ENCODE measurements at places on chromosomes 6 and 20.

DNA sequence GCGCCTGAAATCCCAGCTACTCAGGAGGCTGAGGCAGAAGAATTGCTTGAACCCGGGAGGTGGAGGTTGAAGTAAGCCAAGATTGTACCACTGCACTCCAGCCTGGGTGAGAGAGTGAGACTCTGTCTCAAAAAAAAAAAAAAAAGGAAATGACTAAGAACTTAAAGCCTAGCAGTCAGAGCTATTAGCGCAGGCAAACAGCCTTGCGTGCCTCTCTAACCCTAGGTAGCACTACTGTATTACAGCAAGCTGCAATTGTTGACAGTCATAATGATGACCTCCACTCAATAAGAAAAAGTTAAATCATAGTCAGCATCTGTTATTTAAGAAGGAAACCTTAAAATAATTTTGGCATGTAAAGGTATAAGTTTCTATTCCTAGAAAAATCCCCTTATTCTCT is 14.4 kb downstream of the GSS start:
- no peak for DNase-seq

DNA sequence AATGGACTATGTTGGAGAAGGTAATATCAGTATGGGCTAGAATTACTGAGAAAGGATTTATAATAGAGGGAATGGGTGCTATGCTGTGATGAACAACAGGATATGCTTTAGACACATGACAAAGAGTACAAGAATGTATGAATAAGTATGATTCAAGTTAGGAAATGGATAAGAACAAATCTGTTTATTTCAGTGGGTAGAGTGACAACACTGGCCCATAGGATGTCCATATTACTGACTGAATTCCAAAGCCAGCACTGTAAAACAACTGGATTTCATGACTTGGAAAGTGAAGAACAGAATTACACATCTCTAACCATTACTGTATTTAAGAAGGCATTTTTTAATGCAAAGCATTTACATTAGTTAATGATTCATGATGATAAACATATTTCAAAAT is 35.9 kb downstream of the EPM2A start:
- DNase-seq = no peak

DNA sequence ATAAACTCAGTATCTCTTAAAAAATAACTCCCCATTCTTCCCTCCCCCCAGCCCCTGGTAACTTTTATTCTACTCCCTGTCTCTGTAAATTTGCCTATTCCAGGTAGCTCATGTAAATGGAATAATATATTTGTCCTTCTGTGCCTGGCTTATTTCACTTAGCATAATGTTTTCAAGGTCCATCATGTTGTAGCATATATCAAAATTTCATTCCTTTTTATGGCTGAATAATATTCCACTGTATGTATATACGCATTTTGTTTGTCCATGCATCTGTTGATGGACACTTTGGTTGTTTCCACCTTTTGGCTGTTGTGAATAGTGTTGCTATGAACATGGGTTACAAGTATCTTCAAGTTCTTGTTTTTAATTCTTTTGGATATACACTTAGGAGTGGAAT is 13.0 kb downstream of the PERP start:
- no peak for DNase-seq

DNA sequence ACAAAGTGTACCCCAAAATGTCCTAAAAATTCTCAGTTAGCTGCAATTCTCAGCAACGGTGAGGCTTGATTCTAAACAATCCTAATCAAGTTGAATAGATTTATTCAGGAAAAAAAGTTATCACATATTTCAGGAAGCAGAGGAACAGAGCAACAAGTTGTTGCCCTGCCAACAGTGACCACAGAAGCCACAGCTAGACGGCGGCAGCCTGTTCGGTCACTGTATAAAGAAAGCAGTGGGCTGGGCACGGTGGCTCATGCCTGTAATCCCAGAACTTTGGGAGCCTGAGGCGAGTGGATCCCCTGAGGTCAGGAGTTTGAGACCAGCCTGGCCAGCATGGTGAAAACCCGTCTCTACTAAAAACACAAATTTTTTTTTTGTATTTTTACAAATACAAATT is 171.2 kb upstream of the BMP5 start:
- DNase-seq = no peak

DNA sequence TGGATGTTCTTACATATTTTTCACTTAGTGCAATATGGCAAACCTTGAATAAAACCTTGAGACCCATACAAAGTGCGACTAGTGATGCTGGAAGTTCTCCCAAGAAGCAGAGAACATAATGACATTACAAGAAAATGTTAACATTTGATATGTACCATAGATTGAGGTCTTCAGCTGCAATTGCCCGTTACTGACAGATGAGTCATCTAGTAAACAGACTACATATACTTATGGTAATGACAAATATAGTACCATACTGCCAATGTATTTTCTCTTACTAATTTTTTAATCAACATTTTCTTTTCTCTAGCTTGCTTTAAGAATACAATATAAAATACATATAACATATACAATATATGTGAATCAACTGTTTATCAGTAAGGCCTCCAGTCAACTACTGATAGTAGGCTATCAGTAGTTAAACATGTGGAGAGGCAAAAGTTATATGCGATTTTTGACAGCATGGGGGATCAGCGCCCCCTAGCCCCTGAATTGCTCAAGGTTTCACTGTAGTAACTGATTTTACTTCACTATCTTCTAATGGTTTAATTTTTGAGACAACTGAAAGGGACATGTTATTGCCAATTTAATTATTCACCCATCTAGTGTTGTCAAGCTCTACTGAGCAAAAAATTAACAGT is 166.7 kb upstream of the ADGRB3 start:
- no peak for DNase-seq

- no peak for DNase-seq
Measured at GRCh38 chr6:130699742-130700141, 127.5 kb upstream of the SMLR1 start.

- no peak for DNase-seq
Measured at GRCh38 chr6:5869261-5869660, 137.5 kb downstream of the NRN1 start.

GRCh38 chr20:56380375-56380774 is 11.6 kb downstream of the AURKA start:
- DNase-seq = no peak

GRCh38 chr20:29452186-29452585 is 1805.3 kb upstream of the DEFB115 start:
- DNase-seq = no peak

GRCh38 chr20:36367907-36368799 is 62.0 kb downstream of the DLGAP4 start:
- no peak for DNase-seq

DNA sequence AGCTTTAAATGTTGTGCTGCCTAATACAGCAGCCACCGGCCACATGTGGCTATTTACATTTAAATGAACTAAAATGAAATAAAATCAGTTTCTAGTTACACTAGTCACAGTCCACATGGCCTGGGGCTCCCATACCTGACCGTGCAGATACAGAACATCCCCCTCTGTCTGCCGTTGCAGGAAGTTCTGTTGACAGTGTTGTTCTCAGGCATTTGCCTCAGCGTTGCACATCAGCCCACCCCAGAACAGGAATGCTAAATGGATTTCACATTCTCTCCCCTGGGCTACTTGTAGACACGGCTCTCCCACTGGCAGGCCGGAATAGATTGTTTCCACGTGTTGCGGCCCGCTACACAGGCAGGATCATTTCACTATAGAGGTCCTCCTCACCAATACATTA is 26.3 kb downstream of the JAG1 start:
- DNase-seq = no peak

- no peak for DNase-seq
Measured at GRCh38 chr6:13261464-13261994, 66.8 kb downstream of the TBC1D7 start.

DNA sequence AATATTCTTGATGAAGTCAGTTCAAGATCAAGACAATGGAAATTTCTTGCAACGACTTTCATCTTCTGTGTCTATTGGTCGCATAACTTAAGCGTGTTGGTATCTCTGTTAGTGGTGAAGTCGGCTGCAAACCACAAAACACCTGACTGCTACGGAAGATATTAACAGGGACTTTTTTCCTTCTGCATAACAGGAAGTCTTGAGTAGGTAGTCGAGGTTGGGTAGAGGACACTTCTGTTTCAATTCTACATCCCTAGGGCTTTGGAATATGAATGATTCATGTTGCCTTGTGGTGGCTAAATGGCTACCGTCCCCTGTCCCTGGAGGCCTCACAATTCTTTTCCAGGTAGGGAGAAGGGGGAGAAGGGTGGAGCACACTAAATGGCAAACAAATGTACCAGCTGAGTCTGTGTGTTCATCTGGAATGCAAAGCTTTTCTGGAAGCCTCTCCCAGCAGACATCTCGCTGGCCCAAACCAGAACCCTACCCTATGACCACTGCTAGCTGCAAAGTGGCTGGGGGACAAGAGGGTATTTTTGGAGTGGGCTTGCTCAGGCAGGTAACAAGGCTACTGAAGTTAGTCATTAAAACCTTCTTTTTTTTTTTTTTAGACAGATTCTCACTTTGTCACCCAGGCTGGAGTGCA is 34.6 kb upstream of the NKX2-2 start:
- DNase-seq = no peak

- DNase-seq = no peak
Measured at GRCh38 chr6:150322466-150322871, 46.3 kb upstream of the IYD start.

DNA sequence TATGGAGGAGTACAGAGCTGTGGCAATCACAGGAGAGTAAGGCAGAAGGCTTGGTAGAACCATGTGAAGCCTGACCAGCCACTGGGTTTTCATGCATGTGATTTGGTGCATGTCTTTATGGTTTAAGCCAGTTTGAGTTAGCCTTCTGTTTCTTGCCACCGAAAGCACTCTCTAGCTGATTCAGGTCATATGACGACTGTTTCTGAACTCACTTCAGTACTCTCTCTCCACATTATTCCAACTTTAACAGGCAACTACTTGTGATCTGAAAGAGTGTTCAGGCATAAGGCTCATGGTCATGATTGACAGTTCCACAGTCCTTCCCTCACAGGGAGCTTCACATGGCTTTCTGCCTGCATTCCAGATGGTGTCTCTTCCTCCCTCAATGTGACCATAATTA is 63.3 kb upstream of the TAB2 start:
- DNase-seq = no peak

DNA sequence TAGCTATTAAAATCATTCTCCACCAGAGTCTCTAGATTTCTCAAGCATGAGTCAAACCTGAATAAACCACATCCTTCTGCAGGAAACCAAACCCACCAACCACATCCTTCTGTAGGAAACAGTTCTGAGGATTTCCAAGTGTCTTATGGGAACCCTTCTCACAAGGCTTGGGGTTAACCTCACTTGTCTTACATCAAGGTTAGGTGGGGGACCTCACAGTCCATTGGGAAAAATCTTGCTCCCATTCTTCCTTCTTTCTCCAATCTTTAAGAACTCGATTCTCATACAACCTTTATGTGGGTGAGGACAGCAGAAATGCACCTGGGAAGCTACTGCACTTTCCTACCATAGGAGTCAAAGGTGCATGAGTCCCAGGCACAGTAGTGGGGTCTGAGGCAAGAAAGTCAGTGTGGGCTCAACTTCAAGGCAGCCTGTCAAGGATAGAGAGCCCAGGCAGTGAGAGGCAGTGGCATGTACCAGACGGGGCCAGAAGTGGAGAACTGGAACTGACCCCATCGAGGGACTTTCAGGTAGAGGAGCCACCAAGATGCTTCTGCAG is 114.5 kb downstream of the SLC22A3 start:
- DNase-seq = no peak

DNA sequence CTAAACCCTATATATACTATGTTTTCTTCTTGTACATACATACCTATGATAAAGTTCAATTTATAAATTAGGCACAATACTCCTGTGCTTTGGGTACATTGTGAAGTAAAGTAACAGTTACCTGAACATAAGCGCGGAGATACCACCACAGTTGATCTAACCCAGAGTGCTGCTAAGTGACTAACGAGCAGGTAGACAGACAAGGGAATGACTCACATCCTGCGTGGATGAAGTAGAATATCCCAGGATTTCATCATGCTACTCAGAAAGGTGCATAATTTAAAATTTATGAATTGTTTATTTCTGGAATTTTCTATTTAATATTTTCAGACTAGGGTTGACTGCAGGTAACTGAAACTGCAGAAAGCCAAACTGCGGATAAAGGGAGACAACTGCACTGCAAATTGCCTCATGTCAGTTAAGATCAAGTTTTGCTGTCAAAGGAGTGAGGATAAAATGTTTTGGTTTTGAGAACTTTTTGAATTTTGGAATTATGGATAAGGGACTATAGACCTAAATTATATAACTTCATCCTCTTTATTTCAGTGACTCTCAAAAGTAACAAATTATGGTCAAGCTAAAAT is 14.4 kb downstream of the MKKS start:
- DNase-seq = no peak

GRCh38 chr20:48633620-48634257 is 194.1 kb downstream of the PREX1 start:
- no peak for DNase-seq

GRCh38 chr6:118902726-118903125 is 8.8 kb downstream of the ASF1A start:
- DNase-seq = no peak

DNA sequence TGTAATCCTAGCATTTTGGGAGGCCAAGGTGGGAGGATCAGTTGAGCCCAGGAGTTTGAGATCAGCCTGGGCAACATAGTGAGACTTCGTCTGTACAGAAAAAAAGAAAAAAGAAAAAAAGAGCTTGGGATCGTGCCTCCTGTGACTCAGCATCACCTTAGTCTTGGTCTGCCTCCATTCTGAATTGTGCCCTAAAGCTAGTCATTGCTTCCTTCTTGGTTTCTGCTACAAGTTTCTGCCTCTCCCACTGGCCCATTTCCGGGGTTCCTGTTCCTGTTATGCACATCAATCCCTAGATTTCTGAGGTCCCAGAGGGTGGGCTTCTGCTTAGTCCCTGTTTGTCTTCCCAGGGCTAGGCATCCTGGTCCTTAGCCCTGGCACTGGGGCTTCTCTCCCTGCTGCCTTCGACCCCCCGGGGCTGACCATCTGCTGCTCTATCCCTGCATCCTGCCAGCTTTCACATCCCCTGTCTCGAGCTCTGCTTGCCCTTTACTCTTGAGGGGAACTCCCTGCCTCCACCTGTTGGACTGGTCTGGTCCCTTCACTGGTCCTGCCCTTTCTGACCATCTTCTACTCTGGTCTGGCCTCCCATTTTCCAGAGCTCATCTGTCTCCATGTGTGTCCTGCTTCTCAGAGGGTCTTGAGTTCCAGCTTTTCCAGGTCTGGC is 77.5 kb upstream of the ESR1 start:
- DNase-seq = no peak

DNA sequence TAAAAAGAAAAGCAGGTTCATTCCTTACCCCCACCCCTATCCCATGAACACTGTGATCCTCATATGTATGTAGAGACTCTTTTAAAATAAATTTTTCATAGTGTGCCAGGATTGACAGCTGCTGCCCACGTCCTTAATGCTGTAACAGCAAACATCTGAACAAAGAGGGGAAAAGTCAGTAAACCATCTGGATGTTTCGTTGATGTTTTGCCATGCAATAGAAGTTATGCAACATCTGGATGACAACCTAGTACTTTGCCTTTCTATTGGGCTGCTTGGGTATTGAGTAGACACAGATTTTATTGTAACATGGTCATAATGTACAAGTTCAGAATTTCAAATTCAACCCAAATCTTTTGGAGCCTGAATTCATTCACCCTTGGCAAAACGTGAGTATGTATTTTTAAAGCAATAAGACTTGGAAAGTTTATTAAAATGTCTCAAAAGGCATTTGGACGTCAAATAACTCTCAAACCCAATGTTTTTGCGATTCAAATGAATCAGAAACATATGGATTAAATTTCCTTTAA is 500.3 kb downstream of the DHX35 start:
- no peak for DNase-seq

Measured in NCI-H2081 treated with DMSO at 0.1 percent for 48 hours (cell line).